ENCODE measurements at places on chromosomes 4 and X.

DNA sequence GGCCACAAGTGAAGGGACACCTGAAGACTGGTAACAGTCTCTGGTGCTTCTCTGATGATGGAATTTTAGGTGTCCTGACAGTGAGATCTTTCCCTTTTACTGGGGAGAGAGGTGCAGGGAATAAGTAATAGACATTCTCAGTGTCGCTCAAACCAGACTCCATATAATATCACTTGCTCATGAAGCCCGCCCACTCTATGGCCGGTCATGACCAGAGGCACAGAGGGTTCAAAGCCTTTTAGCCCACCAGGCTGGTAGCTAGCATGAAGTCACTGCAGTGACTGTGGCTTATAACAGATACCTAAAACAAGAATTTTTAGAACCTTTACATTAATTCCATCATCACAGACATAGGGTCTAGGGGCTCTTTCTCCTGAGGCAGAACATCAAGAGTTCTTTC lies 2.9 kb downstream of the CD40LG start:
- no peak for DNase-seq

GRCh38 chr4:77132652-77133312 lies 24.2 kb upstream of the CCNG2 start:
- no peak for DNase-seq

- DNase-seq: no peak
These were observed 44.6 kb upstream of the GPR173 start for GRCh38 chrX:53004038-53004437.

GRCh38 chr4:144903953-144904711 lies 193.9 kb downstream of the ANAPC10 start:
- DNase-seq: no peak

DNA sequence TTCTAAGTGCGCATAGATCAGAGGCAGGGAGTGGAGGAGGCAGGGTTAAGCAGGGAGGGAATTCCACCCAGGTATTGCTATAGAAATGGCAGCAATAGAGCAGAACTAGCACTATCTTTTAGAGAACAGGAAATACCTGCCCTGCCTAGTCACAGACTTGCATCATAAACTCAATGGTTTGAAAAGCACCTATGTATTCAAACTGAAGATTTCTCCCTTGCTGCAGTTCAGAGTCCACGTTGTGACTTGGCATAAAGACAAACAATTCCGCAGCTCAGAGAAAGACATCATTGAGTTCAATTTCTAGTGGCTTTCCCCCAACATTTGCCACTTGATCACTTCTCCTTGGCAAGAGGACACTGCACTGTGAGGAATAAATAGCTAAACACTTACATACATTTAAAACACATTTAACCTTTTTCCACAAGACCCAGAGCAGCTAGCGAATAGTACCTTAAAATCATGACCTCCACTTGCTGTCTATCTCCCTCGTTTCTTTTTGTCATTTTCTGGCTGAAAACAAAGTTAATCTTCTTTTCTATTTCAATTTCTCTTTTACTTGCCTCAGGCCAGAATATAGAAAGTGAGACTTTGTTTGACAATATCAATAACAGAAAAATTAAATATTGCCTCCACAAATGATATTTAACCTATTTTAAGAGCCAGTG lies 42.4 kb downstream of the SLC7A11 start:
- no peak for DNase-seq

GRCh38 chr4:71270901-71271300 lies 67.9 kb upstream of the SLC4A4 start:
- DNase-seq: peak; percentile 30

GRCh38 chr4:16727218-16727617 lies 171.2 kb downstream of the LDB2 start:
- DNase-seq: no peak

DNA sequence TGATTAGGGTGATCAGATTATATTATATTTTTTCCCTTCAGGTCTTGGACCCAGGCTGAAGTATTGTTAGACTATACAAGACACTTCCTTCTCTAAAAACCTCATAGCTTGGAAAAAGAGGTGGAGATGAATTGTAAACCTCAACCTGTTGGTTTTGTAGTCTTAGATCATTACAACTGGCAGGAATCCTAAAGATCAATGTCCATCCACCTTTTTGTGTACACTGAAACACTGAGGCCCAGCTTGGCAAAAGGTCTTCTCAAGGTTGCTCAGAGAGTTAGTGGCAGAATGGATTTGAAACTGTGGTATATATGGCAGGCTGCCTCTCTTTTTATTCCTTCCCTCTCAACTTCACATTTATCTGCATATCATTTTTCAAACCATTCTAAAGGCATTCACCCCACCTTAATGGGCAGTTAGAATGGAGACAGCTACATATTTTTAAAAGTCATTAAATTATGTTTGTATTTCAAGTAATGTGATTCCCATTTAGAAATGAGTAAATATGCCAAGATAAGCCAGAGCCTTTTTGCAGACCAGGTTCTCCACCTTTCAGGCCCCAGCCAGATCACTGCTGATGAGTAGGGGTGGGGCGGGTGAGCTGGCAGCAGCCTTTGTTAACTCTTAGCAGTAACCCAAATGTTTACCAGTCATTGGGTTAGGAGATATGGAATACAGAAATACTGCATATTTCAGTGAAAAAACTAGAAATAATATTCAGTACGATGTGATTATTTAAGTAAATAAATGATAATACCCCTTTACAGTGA lies 243.2 kb upstream of the F9 start:
- DNase-seq: no peak

GRCh38 chr4:75948822-75949444 lies 8.1 kb upstream of the NAAA start:
- no peak for DNase-seq

GRCh38 chr4:142130666-142131065 lies 494.3 kb downstream of the IL15 start:
- no peak for DNase-seq

GRCh38 chrX:41733939-41734338 lies 10.0 kb downstream of the GPR82 start:
- DNase-seq: no peak

- no peak for DNase-seq
These were observed 137.6 kb downstream of the NPNT start for GRCh38 chr4:106032851-106033286.

DNA sequence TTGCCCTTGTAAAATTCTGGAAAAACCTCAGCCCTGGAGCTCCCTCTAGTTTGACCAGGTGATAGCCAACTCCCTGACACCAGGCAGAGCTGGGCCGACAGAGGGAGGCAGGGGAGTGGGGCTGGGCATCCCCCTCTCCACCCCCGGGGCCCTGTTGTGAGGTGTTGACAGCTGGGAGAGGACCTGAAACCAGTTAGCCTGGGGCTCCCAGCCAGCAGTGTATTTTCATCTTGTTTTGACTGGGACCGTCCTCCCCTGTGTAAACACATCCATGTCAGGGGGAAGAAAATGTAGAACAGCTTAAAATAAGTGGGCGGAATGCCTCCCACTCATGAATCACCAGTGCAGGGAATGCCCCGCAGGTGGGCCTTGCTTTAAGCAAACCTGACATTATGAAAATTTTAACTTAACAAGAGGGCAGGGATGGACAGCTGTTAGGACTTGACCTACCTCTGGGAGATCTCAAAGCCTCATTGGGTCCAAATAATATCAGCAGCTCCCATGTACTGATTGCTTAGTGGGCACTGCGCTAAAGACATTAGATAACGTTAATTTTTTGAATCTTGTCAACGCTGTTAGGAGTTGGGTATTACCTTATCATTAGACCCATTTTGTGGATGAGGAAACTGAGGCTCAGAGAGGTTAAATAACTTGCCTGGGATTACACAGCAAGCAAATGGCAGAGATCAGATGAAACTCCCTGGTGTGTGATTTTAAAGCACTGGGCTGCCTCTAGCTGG lies 45.9 kb downstream of the TSC22D3 start:
- DNase-seq: no peak

DNA sequence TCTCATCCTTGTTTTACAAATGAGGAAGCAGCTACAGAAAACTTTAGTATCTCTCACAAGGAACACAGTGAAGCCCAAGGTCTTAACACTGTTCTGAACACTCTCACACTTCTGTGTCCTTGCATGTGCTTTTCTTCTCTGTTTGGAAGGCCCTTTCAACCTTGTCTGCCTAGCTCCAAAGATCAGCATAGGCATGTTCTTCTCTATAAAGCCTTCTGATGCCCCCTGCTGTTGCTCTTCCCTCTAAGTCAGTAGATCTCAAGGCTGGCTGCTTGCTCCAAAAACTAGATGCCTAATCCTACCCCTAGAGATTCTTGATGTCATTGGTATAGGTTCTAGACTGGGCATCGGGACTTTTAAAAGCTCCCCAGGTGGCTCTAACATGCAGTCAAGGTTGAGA lies 5.9 kb downstream of the APOO start:
- DNase-seq: peak; percentile 23

DNA sequence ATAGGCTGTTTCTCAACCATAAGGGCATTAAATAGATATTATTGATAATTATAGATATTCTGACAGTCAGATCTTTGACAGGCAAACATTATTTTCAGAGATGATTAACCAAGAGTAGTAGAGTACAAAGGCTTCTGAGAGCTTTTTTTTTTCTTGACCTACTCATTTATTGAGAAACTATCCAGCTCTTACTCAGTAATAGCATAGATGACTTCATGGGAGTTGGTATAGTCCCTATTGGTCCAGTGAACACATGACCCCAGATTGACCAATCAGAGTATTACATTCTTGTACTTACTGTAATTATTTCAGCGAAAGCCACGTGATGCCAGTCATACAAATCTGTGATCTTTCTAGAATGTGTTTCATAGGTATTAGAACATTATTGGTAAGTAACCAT lies 508.7 kb downstream of the FSTL5 start:
- DNase-seq: no peak
